ENCODE measurements at places on chromosomes 7 and 10.

DNA sequence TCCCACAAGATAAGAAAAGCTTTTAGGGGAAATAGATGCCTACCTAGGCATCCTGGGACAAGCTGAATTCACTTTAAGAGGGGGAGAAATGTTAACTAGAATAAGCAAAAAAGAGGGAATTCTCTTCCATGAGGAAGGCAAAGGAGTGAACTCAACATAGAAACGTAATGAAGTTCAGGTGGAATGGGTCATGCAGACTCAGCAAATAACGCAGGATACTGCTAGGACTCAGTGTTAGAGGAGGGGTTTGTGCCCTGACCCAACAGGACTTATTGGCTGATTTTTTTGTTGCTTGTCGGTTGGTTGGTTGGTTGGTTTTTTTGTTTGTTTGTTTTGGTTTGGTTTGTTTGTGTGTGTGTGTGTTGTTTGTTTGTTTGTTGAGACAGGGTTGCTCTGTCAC is 9.3 kb downstream of the OR2A14 start:
- no peak for DNase-seq

DNA sequence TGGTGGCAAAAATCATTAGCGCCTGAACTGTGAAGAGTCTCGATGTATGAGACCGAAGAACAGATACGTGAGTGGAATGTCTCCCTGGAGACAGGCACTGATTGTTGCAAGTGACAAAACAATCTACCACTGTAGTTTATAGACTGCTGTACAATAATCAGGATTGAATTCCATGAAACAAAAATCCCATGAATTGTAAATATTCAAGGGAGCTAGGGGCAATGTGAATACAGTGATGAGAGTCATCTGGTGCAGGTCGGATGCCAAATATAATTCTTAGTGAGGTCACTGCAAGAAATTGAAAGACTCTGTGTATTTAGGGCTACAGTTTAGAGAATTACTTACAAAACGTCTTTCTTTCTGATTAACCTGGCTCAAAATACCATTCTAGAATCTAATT is 594.4 kb upstream of the VSTM2A start:
- no peak for DNase-seq

DNA sequence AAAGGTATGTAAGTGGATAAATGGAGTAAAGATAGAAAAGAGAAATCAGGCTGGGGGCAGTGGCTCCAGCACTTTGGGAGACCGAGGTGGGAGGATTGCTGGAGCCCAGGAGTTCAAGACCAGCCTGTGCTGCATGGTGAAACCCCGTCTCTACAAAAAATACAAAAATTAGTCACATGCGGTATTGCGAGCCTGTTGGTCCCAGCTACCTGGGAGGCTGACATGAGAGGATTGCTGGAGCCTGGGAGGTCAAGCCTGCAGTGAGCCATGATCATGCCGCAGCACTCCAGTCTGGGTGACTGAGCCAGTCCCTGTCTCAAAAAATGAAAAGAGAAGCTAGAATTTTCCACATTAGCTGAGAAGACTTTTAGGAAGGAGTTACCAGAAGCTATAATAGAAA is 14.8 kb downstream of the LCOR start:
- DNase-seq = no peak

DNA sequence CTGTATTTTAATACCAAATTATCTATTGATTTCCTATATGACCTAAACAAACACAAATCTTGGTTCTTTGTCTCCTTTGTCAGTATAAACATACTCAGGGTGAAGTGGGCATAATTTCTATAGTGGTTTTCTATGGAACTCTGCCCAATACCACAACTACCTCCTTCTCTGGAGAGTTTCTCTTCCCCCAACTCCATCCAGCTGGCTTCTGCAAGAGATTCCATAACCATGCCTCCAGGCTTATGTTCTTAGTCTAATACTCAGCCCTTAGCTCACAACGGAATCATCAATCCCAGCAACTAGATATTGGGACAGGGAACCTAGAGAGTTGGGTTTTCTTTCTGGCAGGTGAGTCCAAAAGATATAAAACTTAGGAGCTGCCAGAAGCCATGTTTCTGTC is 127.3 kb downstream of the TRIL start:
- no peak for DNase-seq

GRCh38 chr7:151223728-151224127 is 3.3 kb downstream of the ABCF2 start:
- no peak for DNase-seq

GRCh38 chr10:63667596-63668480 is 146.6 kb downstream of the REEP3 start:
- no peak for DNase-seq

All from neural crest cell (in vitro differentiated cells).